Central memory CD8-positive, alpha-beta T cell (primary cell): ENCODE measurements at places on chromosomes 6 and 20.

DNA sequence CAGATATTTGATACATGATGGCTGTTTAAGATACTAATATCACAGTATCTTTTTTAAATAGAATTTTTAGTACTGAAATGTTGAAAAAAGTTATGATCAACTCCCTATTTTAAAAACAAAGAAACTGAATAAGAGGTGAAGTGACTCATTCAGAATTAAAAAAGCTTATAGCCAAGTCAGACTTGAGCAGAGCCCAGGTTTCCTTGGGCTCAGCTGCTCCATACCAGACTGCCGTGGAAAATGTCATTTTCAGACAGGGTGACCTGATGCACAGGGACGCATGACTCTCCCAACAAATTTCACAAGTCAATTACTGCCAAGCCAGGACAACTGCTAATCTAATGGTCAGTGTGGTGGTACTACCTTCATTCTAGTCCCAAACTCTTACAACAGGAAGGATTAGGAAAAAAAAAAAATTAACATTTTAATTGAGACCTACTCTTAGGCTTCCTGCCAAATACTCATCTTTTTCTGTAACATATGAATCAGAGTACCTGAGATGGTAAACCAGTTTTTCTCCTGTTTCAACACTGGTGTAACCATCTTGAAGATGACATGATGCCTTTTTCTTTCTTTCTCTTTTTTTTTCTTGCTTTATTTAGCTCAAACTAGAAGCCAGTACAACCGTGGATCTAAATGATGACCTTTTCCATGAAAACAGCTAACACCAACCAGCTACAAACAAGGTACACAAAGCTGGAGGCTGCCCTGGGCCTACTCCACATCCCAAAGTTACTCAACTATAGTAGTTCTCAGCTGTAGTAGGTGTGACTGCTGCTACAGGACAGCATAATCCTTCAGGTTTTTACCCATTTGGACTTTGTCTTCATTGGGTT is 30.5 kb downstream of the SLC22A23 start:
- DNase-seq = no peak

DNA sequence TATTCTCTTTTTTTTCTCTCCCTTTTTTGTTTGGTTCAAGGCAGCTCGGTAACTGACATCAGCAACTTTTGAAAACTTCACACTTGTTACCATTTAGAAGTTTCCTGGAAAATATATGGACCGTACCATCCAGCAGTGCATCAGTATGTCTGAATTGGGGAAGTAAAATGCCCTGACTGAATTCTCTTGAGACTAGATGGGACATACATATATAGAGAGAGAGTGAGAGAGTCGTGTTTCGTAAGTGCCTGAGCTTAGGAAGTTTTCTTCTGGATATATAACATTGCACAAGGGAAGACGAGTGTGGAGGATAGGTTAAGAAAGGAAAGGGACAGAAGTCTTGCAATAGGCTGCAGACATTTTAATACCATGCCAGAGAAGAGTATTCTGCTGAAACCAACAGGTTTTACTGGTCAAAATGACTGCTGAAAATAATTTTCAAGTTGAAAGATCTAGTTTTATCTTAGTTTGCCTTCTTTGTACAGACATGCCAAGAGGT is 10.6 kb downstream of the HEY2 start:
- no peak for DNase-seq

DNA sequence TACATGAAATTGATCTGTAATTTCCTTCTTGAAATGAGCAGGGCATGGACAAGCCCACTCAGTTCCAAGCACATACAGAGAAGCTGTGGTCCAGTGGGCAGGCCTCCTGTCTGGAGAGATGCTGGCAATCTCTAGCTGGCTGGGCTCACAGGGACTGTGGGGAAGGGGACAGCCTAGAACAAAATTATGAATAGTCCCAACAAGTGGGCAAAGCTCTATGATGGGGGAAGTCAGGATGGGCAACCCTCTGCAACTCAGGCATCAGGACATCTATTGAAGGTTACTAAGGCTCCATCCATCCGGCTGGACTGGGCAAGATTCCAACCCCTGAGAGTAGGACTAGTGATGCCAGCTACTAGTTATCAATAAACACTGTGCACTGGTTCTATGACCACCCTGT is 40.9 kb downstream of the TRERF1 start:
- no peak for DNase-seq

DNA sequence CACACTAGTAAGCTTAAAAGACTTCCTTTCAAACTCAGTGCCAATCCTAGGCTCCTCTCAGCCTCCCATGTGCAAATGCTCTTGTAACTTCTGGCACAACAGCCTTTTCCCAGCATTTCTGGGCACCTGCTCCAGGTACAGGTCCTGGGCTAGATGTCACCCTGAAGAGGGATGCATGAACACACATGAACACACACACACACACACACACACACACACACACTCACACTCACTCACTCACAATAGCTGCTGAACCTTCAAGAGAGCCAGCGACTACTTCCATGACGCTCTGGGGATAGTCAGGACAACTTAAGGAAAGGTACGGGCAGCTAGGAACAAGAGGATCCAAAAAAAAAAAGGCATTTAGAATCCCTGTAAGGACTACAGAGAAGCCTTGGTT is 122.8 kb downstream of the INSM1 start:
- DNase-seq = no peak
